ENCODE measurements at places on chromosomes 13 and 19. TPM values are rescaled to one million over a fixed set of nuclear protein-coding genes. Genes with fewer than 3 reads are reported as not detected.
A peak's percentile ranks its signal among the peaks of the same experiment; 100 is the strongest.

DNA sequence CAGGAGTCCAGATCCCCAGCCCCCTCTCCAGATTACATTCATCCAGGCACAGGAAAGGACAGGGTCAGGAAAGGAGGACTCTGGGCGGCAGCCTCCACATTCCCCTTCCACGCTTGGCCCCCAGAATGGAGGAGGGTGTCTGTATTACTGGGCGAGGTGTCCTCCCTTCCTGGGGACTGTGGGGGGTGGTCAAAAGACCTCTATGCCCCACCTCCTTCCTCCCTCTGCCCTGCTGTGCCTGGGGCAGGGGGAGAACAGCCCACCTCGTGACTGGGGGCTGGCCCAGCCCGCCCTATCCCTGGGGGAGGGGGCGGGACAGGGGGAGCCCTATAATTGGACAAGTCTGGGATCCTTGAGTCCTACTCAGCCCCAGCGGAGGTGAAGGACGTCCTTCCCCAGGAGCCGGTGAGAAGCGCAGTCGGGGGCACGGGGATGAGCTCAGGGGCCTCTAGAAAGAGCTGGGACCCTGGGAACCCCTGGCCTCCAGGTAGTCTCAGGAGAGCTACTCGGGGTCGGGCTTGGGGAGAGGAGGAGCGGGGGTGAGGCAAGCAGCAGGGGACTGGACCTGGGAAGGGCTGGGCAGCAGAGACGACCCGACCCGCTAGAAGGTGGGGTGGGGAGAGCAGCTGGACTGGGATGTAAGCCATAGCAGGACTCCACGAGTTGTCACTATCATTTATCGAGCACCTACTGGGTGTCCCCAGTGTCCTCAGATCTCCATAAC is at the start of gene APOE:
TSS of gene APOE (plus strand) at position 360 of the 724 bp plus-strand sequence. CDS start 829 bp downstream, outside the sequence.
- DNase-seq = no peak

DNA sequence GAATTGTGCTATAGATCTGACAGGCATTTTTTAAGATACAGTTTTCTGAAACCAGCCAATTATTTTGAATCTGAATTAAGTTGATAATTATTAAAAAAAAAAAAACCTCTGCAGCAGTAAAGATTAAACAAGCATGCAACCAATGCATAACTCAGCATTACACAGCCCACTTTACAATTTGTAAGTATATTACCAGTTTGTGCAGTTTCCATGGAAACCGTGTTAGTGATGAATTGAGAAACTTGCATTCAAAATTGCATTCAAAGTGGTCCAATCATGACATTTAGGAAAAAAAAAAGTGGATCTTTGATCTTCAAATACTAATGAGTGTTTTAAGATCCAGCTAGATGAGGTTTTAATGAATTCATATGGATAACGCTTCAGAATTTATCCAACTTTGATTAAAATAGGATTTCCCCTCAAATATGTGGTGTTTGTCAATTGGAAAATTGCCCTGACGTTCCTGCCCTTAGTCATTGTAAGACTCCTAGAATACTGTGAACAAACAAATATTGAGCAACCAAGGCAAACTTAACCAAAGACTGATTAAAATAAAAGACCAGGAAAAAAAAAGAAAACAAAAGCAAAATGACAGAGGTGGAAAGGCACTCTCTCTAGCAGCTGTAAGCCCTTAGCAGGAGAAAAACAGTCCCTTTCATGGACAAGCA is 314.8 kb upstream of the MAB21L1 start:
- DNase-seq = peak; percentile 43

DNA sequence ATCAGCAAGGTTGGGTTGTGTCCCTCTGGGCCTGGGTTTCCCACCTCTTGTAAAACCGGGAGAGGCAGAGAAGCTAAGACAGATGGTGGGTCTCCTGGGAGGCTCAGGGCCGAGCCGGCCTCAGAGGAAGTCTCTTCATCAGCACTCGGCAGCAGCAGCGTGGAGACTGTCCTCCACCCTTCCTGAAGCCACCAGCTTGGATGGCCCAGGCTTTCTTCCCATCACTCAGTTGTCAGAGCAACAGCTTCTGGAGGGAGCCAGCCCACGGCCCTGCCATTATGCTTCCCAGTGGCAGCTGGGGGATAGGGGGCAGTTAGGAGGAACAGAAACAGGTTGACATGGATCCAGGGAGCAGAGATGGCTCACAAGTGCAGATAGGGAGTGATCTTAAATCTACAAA is 191.0 kb downstream of the KATNAL1 start:
- DNase-seq = no peak

DNA sequence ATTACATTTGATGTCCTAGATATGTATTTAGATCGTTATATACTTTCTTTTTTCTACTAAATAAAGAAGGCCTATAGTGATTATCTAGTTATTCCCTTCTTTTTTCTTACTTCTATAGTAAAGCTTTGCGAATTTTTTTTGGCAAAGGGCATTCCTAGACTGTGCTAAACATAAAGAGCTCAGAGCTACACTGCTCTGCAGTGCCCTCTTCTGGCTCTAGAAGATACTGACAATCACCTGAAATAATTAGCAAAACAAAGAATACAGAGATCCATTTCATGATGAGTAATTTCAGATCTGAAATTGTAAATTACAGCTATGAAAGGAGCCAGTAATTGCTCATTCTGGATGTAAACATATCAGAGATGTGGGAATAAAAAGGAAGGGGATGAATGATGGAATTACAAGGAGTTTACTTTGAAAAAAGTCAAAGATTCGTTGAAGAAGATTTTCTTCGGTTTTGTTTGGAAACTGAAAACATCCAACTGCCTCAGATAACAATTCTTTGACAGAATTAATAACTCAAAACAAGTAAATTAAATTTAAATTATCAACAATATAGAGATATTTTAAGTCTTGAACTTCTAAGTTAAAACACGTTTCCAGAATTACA is 288.5 kb downstream of the NALCN start:
- DNase-seq = peak; percentile 83

GRCh38 chr19:29796173-29796573 is 15.6 kb upstream of the CCNE1 start:
- peak; percentile 73 for DNase-seq

GRCh38 chr13:35771898-35772297 is 295.4 kb upstream of the MAB21L1 start:
- DNase-seq = no peak

Gene WDR83
- 7.2 TPM for total RNA-seq

Data from tongue (tissue), 3 donors.